ENCODE measurements at places on chromosomes 4 and X.

DNA sequence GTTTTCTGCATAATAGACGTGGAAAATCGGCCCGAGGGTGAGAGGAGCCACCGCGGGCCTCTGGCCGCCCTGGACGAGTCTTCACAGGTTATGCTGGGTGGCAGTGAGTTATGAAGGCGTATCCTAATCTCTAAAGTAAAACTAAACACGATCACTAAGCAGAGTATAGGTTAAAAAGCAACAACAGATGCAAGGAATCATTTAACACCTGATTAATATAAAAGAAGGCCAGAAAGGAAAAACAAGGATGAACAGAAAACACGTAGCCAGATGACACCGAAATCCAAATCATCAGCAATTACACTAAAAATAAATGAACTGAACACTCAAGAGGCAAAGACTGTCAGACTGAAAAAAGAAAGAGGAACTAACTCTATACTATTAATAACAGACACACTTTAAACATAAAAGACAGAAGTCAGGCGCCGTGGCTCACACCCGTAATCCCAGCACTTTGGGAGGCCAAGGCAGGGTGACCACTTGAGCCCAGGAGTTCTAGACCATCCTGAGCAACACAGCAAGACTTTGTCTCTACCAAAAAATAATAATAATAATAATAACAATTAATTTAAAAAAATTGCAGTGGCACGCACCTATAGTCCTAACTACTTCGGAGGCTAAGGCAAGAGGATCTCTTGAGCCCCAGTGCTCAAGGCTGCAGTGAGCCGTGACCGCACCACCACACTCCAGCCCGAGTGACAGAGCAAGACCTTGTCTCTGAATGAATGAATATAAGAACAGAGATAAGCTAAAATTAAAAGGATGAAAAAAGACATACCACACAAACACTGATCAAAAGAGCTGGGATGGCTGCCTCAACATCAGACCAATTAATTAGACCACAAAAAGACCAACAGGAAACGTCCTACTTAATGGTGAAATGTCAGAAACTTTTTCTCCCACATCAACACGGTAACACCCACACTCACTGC is 30.0 kb downstream of the CTBP1 start:
- no peak for DNase-seq

GRCh38 chr4:166121897-166122296 is 248.9 kb downstream of the TLL1 start:
- no peak for DNase-seq

- DNase-seq, result peak; percentile 13
Measured at GRCh38 chr4:65825116-65825753, 154.9 kb upstream of the EPHA5 start.

GRCh38 chrX:150762258-150763165 is 69.3 kb downstream of the MTMR1 start:
- DNase-seq, result peak; percentile 9

DNA sequence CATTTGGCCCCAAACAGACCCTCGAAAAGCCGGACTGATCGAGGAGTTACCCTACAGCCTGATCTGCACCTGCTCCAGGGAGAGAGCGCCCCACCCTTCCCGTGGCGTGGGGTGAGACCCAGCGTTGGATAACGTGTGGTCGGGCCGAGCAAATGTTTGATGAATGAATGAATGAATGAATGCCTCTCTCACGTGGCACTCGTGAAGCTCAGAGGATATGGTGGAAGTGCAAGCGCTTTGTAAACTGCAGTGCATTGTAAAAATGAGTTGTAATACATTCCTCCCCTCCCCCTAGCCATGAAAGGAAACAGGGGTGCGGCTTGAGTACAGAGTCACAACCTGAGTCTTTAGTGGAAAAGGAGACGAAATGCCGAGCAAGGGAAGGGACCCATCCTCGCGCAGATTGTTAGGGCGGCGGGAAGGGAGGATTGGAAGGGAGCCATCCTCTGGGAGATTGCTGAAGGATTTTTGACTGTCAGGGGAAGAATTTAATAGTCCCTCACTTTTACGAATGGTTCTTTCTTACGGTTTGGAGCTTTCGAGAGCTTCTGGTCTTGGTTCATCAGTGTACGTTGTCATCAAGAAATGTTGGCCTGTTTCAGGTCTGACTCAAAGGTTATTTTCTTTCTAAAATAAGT is 772 bp upstream of the FBXW7 start:
- peak; percentile 65 for DNase-seq

DNA sequence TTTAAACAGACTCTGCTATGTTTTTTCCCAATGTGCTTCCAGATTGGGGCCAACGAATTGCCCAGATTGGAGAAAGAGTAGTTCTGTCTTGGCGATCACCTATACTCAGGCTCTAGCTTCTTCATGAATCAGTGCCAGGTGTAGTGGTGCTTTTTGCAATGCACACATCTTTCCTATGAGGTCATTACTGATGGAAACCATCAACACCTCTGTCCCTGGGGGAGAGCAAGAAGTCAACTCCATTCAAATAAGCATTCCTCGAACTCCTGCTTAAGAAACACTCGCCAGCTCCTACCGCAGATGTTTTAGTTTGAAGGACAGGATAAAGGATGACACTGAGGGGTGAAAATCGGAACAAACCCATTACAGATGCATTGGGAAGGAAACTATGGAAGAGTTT is 156.5 kb upstream of the DKK2 start:
- DNase-seq, result no peak

- DNase-seq, result no peak
Measured at GRCh38 chr4:76991161-76991660, 41.7 kb downstream of the SEPTIN11 start.

DNA sequence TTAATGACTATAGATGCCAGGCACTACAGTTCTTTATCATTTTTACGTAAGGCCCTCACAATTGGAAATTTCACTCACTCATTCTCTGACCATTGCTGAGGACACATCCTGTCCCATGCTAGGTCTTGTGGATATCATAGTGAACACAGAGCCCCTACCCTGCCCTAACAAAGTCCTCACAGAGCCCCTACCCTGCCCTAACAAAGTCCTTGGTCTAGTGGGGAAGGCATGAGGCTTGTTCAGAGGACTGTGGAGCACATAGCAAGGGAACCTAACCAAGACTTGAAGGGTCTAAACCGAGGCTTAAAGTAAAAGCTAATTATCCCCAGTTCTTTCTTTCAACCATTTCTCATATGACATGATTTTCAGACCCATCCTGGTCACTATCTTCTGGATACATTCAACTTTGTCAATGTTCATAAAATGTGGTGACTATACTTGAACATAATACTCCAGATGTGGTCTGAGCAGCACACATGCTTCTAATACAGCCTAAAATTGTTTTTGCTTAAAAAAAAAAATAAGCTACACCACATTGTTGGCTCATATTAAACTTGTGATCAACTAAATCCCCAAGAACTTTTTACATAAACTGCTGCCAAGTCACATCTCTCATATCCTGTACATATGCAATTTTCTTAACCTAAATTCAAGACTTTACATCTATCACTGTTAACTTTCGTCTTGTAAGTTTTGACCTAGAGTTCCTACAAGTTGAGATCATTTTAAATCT is 77.0 kb downstream of the GPC3 start:
- no peak for DNase-seq
